Testis (tissue), 5 donors: ENCODE measurements at places on chromosomes 6 and 20. TPM values are rescaled to one million over a fixed set of nuclear protein-coding genes. Genes with fewer than 3 reads are reported as not detected.

Gene MOG
- not detected for total RNA-seq

Gene FAM83D
- total RNA-seq, result 13.1 TPM

Gene IL20RA
- 16.1 TPM for total RNA-seq

Gene CD93
- total RNA-seq, result 14.2 TPM

Gene CCN5
- total RNA-seq, result 152 TPM

Gene USP49
- 26.3 TPM for total RNA-seq

Gene C6orf120
- 29.9 TPM for total RNA-seq

- no peaks in the 10 kb centered on the region for H3K27me3 ChIP-seq
- no peaks in the 10 kb centered on the region for H3K36me3 ChIP-seq
- H3K4me1 ChIP-seq, result no peaks in the 10 kb centered on the region
- H3K4me3 ChIP-seq, result no peak overlapping the region
Measured at GRCh38 chr6:14513496-14514393, 396.2 kb downstream of the CD83 start.

GRCh38 chr6:118528129-118528528 is 20.0 kb upstream of the PLN start:
- no peak overlapping the region for H3K4me3 ChIP-seq
- no peaks in the 10 kb centered on the region for H3K4me1 ChIP-seq
- no peak for DNase-seq

GRCh38 chr6:119224095-119224701 is 125.4 kb downstream of the MAN1A1 start:
- no peak overlapping the region for H3K27ac ChIP-seq
- H3K4me3 ChIP-seq, result no peak overlapping the region
- no peaks in the 10 kb centered on the region for H3K27me3 ChIP-seq
- no peaks in the 10 kb centered on the region for H3K36me3 ChIP-seq

DNA sequence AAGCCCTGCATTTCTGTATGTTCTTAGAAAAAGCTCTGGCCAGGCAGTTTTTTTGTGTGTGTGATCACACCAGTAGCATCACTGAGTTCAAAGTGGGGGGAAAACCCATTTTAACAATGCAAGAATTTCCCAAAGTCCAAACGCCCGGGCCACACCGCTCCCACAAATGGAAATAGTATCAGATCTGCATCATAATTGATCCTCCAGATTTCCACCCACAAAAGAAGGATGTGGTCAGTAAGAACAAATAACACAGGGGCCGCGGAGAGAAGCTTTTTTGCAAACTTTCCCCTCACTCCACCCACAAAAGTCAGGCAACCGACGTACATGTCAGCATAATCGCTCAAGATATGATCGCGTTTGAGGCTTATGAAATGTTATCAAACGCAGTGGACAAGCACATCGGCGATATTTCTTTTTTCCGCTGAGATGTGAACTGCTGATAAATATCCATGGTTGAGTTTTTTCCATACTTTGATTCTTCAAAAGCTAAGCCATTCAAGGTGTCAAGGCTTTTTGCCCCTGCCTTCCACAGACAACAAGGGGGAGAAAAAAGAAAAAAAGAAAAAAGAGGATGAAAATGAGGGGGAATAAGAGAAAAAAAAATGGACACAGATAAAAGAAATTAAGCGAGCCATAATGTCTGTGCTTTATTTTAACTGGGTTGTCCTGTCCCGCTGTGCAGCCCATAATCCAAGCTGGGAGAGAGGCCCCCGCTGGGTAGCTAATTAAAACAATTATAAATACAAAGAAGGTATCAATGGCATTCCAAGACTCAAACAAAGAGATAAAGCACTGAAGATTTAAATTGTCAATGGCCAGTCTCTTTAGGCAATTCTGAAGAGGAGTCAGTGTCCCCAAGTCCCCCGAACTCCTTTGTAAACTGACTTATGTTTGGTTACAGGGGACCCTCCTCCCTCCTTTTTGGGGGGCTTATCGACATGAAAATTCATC is 143.5 kb downstream of the ZFP64 start:
- DNase-seq, result no peak
- no peaks in the 10 kb centered on the region for H3K4me1 ChIP-seq
- no peak overlapping the region for H3K27ac ChIP-seq
- no peak overlapping the region for H3K4me3 ChIP-seq

- no peaks in the 10 kb centered on the region for H3K36me3 ChIP-seq
- no peaks in the 10 kb centered on the region for H3K4me1 ChIP-seq
- no peak for DNase-seq
- no peaks in the 10 kb centered on the region for H3K27me3 ChIP-seq
- no peak overlapping the region for H3K27ac ChIP-seq
Measured at GRCh38 chr20:1477896-1478490, 11.3 kb upstream of the NSFL1C start.

DNA sequence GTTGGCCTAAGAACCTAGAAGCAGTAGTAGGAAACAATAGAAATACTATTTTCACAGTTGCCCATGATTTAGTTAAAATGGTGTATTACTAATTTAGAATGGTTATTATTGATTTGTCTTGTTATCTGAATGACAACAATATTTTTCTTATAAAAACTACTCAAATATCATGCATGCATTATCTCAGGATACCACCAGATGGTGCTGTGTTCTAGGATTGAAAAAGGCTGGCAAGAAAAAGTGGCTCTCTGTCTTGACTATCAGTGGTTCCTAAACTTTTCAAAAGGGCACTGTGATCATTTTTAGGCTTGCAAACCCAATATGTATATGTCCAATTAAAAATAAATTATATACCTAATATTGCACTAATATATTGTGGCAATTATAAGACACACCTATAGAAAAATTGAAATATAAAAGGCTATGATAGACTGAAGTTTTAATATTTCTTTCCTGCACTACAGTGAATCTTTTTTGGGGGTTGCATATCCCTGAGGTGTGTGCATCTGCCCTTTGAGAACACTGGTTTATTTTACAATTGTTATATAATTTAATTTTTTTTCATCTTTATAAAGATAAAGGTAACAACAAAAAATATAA is 131.7 kb upstream of the MLIP start:
- DNase-seq, result peak; percentile 30
- H3K27ac ChIP-seq, result no peak overlapping the region
- H3K36me3 ChIP-seq, result no peaks in the 10 kb centered on the region
- no peaks in the 10 kb centered on the region for H3K27me3 ChIP-seq

DNA sequence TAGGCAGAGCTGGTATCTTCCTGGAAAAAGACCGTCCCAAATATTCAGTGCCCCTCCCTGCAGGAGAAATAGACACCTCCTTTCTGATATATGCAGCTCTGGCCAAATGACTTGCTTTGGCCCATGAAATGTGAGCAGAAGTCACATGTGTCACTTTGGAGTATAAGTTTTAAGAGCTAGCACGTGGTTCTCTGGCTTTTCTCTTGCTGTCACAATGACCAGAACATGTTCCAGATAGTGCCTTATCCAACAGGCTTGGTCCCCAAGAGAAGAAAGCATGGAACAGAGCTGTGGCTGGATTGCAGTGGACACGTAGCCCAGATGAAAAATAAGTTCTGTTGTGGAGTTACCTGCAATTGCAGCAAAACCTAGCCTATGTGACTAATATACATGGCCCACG is 40.4 kb downstream of the UNC5CL start:
- DNase-seq, result no peak
- no peak overlapping the region for H3K4me3 ChIP-seq
- no peaks in the 10 kb centered on the region for H3K36me3 ChIP-seq
- no peaks in the 10 kb centered on the region for H3K27me3 ChIP-seq
- no peak overlapping the region for H3K27ac ChIP-seq
